KBM-7 (cell line): ENCODE measurements at places on chromosomes 1 and 21.
A peak's percentile ranks its signal among the peaks of the same experiment; 100 is the strongest.

DNA sequence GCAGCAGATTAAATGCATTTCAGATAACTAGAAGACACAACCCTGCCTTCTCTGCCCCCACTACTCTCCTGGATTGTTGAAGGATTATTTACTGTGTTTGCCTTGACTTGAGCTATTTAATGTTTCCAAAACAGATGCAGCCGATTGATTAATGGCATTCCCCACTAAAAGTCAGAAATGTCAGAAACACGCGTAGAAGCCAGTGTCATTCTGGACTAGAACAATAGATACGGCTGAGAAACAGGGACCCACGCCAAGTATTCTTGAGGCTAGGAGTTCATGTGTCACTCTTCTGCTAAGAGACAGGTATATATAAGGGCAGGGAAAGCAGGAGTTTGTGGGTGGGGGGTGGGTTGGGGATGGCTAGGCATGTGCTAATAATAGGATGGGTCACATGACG is 366.7 kb upstream of the PROX1 start:
- no peak for DNase-seq

DNA sequence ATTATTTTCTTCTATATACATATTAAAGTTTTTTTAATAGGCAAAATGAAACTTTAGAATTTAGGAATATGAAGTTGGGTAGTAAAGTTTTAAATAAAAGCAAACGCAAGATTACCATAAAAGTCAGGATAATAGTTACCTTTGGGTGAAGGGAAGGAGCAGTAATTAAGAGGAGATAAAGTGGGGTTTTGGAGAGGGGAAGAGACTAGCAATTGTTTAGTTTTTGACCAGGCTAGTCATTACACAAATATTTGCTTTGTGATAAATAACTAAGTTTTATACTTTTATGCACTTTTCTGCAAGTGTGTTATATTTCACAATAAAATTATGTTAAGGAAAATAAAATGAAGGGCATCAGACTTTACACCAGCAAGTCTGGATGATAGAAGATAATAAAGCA is 27.7 kb upstream of the GUCA2B start:
- no peak for DNase-seq

DNA sequence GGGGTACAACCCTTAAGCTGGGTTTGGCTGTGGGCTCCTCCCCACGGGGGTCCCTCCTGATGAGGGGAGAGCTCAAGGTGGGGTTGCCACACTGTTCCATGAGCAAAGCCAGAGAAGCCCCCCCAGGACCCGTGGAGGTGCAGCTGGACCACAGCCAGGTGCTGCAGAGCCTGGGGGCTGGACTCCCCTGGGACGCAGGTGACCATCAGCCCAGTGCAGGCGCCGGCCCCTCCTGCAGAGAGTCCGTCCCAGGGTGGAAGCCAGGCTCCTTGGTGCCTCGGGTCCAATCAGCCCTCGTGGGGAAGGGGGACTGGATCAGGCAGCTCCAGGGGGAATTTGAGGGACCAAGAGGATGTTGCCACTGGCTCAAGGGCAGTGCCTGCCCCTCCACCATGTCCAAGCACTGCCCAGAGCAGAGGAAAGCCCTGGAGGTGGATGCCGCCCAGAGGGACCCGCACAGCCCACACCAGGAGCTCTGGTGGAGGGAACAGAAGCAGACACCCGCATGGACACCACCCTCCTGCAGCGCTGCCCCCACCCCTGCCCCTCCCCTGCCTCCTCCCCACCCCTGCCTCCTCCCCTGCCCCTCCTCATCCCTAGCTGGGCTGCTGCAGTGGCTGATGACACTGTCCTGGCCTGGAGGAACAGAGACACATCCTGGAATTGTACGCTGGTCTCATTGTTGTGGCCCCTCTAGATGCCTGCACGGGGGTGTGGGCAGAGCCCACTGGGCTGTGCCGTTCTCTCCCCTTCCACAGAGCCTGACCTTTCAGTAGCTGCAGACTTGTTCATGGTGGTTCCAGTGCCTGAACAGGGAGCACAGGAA is 30.8 kb upstream of the COL18A1 start:
- DNase-seq, result no peak

DNA sequence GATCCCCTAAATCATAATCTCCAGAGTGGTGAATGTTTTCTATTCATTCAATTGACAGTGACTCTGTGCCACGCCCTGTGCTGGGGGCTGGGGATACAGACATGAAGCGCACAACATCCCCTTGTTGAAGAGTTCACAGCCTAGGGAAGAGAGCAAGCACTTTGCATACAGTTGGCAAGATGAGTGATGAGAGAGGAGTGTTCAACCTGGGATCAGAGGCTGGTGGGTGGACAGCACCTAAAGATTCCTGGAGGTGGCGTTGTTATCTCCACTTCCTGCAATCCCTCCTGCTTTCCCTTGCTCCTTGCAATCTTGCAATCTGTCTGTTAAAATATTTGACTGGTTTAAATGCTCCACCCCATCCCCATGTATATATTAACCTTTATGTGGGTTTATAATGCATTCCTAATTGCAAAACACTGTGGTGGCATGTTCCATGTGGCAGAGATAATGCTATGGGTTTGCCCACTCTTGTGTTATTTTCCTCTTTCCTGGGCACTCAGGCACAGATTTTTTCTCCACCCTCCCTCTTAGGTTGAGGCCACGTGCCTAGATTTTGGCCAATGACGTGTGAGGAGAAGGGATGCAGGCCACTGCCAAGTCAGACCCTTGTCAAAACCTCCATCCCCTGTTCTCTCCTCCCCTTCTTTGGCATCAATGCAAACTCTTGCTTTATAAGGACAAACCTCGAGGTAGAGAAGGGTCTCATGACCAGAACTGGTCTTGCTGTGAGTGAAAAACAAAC is 36.2 kb upstream of the GADD45A start:
- no peak for DNase-seq

DNA sequence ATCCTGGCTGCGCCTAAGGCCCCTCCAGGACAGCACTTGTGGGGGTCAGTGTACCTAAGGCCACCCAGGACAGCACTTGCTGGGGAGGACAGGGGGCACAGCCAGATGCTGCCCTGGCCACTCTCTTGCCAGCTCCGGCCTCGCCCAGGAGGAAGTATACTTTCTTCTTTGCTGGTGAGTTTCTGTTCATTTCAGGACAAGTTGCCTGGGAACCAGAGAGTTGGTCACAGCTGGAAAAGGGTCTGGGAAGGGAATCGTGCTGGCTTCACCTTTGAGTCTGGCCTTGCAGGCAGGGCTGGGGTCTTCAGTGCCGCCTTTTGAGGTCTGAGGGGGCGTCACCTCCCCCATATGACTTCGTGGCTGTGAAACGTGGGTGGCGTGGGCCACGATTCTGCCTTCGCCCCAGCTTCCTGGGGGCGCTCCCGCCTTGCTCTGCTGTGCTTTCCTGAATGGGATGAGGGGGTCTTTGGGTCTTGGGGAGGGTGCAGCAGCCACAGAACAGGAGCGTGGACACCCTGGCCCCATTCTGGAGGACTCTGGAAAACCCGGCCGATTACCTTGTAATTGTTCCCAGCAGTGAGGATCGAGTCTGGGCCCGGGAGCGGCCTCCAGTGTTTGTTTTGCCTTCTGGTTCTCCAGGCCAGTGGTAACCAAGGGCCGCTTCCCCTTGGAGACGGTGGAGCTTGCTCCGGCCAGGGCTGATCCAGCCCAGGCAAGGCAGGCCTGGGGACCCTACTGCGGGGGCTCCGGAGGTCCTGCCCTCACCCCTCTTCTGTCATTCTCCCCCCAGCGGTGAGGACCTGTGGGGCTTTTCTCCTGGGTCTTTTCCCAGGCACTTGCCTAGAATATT is 45.9 kb downstream of the SPSB1 start:
- no peak for DNase-seq

- no peak for DNase-seq
Measured at GRCh38 chr21:15206514-15206913, 141.7 kb upstream of the NRIP1 start.

DNA sequence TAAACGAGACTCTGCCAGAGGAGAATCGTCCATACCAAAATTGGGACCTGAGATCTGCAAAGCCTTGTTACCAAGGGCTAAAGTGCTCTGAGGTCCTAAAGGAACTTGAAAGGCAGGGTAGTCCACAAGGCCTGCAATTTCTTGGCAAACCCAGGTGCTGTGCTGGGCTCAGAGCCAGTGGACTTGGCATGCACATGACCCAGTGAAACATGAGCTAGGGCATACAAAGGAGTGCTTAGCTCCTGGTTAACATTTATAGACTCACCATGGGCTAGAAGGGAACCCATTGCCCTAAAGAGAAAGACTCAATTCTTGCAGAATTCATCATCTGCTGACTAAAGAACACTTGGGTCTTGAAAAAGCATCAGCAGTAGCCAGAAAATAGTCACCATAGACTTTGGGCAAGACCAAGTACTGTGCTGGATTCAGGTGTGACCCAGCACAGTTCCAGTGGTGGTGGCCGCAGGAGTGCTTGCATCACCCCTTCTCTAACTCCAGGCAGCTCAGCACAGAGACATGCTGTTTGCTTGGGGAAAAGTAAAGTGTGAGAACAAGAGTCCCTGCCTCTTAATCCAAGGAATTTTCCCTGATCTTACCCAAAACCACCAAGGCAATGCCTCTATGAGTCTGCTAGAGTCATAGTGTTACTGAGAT is 1069.4 kb upstream of the ADGRL2 start:
- no peak for DNase-seq

DNA sequence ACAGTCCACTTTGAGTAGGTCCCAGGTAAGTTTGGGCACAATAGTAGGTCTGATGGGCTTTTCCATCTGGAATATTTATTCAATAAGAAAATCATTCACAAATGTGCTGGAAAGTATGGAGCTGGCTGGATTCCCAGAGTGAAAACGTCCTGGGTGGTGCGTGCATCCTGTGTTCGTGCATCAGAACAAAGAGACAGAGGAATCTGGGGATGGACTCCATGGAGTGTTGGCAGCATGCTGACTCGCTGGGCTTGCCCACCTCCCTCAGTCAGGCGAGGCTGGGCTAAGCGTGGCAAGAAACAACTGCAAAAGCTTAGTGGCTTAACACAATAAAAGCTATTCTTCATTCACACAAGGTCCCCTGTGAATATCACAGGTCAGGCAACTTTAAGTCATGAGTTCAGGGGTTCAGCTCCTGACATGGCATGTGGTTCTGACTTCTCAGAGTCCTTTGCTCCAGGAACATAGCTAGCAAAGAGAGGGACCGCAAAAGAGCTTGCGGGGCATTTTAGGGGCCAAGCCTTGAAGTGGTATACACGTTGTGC is 151.6 kb upstream of the ZNF644 start:
- DNase-seq, result no peak

- no peak for DNase-seq
Measured at GRCh38 chr1:180981596-180982387, 40.9 kb downstream of the STX6 start.

DNA sequence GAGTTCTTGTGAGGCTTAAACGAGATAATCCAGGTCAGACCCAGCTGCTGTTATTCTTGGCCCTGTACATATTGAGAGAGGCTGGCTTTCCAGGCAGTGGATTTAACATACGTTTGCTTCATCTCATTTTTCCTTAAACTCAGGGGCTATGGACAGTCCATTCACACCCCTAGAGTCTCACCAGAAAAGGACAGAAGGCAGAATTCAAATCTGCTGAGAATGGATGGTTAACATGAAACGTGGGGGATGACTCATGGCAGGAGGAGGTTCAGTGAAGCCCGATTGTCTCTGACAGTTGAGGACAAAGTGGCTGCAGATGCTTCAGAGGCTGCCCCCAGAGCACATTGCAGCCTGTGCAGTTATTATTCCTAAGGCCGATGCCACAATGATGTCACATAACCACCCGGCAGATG is 39.5 kb downstream of the TGFB2 start:
- no peak for DNase-seq

- peak; percentile 49 for DNase-seq
Measured at GRCh38 chr21:35222541-35222941, 173.4 kb upstream of the RUNX1 start.

DNA sequence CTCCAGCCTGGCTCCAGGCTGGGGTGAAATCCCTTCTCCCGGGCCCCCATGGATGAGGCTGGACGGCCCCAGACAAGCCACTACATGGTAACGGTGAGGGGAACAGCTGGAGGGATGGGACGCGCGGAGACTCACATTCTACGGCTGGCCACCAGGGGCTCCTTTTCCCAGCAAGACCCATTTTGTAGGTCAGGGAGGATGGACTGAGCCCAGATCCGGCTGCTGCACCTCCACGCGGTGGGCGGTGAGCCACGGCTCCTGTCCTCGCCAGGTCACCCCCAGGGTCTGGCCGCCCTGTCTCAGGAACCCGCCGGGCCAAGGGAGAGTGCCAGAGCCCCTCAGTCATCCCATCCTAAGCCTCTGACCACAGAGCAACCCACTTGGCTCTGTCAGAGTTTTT is 75.0 kb upstream of the ACTRT2 start:
- no peak for DNase-seq
